ENCODE measurements at places on chromosomes 13 and 19. TPM values are rescaled to one million over a fixed set of nuclear protein-coding genes. Genes with fewer than 3 reads are reported as not detected.

Gene TSHZ3
- 3.6 TPM for polyA plus RNA-seq

Gene PNMA8B
- polyA plus RNA-seq: 0.15 TPM

Gene LILRB2
- not detected for polyA plus RNA-seq

Gene MEF2B
- polyA plus RNA-seq: 0.39 TPM

Gene PCP2
- polyA plus RNA-seq: not detected

Gene ZNF549
- 2.5 TPM for polyA plus RNA-seq

Gene CBLC
- not detected for polyA plus RNA-seq

Gene RAB3A
- 1.4 TPM for polyA plus RNA-seq

Gene HCST
- polyA plus RNA-seq: 1.2 TPM

Gene FXYD1
- polyA plus RNA-seq: 3.8 TPM

Gene RTBDN
- polyA plus RNA-seq: not detected

DNA sequence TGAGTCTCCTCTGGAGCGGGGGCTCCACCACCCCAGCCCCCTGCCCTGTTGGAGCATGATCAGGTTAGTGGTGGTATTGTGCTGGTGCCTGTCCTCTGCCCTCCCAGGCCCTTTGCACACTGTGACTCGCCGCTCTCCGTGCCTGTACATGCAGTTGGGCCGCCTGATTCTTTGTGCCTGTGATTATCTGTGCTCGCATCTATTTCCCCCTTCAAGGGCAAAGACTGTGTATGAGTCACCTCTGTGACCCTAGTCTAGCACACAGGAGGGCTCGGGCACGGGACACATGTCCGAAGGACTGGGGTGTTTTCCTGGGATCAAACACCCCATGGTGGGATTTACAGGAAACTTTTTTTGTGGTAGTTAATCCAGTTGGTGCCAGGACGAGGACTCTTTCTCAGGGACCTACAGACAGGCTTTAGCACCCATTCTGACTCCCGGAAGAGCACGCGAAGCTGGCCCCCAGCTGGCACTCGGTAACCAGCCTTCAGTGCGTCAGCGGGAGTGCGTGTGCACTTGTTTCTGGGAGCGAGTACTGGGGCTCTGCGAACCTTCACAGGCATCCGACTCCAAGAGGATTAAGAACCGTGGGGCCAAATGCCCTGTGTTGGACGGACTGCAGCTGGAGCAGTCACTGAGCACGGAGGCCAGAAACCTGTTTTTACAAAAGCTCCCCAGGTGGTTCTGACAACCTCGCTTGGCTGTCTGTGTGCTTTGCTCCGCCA, 6.7 kb downstream of the PPP1R37 start:
- no peak for DNase-seq

DNA sequence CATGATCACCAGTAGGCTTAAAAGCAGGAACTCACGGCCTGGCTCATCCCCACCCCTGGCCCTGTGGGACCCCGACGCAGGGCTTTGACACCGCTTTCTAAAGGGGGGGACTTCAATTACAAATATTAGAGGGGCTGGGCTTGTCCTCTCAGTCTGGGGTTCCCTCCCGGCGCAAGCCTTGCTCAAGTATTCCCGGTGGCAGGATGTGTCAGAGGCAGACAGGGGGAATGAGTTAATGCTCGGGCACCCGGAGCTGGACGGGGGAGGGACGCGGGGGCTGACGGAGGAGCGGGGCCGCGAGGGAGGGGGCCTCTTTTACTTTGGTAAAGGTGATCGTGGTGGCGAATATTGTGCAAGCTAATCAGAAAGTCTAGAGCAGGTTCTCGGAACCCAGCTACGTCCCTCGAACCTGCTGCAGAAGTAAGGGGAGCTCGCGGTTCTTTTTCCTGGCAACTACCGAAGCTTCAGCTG, 1.1 kb downstream of the FGF14 start:
- DNase-seq: no peak

- DNase-seq: no peak
These were observed 8.9 kb upstream of the ACP5 start for GRCh38 chr19:11586331-11586730.

GRCh38 chr19:58562122-58563033, 4.0 kb upstream of the UBE2M start:
- DNase-seq: no peak

DNA sequence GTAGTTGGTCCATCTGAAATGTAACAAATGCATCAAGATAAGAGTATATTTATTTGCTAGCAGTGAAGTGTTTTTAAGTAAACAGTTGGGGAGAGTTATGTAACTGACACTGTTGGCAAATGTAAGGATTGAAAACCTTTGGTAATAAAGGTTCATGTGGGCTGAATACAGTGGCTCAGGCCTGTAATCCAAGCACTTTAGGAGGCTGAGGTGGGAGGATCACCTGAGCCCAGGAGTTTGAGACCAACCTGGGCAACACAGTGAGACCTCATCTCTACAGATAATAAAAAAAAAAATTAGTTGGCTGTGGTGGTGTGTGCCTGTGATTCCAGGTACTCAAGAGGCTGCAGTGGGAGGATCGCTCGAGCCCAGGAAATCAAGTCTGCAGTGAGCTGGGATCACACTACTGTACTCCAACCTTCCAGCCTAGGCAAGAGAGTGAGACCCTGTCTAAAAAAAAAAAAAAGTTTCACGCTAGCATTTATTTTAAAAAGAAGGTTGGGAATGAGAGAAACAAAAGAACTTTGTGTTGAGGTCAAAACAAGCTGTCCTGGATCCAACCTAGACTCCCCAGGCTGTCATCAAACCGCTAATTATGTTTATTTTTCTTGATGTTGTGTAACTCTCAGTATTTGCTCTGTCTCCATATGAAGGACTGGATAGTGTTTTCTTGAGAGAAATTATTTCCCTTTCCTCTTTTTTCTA, 20.7 kb downstream of the SETDB2 start:
- no peak for DNase-seq

- DNase-seq: no peak
These were observed 3.8 kb downstream of the PROSER1 start for GRCh38 chr13:39034085-39034484.

DNA sequence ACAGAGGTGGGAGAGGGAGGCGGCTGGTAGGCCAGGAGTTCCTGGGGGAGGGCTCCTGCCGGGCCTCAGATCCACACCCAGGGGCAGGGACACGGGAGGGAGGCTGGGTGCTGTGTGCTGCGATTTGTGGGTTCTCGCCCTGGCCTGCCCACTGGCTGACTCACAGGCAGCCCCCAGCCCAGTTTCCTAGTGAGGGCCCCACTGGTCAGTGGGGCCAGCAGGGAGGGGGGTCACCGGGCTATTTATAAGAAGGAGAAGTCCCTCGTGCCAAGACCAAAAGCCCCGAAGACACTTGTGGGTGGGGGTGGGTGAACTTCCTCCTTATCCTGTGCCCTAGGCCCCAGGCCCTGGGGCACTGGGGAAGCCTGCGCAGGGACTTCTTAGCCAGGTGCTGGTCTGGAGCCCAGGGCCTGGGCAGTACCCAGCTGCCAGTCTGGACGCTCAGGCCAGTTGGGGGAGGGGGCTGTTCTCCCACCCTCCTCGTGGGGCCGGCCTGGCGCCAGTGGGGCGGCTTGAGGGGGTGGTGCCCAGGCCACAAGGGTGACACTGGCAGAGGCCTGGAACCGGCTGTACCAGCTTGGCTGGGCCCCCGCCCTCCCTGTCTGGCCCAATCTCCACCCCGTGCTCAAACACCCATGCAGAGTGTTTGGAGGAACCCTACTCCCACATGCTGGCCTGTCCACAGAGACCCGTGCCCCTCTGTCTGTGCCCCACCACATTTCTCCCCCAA, 5.0 kb upstream of the JUNB start:
- no peak for DNase-seq

DNA sequence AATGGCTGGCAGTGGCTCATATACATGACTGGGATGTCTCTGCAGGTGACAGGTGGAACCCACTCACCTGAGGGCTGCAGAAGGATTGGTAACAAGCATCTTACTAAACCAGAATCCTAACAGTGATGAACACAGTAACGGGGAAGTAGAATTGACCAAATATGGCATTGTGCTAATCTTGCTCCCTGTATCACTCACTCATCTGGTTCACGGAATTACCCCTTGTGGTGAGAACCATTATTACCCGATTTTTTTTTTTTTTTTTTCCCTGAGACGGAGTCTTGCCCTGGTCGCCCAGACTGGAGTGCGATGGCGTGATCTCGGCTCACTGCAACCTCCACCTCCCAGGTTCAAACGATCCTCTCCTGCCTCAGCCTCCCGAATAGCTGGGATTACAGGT, 69.5 kb downstream of the PTPRS start:
- no peak for DNase-seq

DNA sequence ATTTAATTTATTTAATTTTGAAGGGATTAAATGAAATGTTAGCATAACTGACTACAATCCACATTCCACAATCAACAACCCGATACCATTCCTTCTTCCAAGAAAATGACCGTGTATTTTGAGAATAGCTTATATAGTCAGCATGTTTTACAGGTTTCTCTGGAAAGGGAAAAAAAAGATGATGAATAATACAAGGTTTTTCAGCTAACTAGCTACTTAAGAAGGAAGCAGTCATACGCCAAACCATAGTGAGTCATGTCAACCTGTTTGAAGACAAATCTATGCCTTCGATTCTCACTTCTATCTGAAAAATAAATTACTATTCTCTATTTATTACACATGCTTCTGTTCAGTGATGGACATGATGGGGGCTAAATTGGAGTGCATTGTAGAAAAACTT, 258.6 kb downstream of the EFNB2 start:
- no peak for DNase-seq

DNA sequence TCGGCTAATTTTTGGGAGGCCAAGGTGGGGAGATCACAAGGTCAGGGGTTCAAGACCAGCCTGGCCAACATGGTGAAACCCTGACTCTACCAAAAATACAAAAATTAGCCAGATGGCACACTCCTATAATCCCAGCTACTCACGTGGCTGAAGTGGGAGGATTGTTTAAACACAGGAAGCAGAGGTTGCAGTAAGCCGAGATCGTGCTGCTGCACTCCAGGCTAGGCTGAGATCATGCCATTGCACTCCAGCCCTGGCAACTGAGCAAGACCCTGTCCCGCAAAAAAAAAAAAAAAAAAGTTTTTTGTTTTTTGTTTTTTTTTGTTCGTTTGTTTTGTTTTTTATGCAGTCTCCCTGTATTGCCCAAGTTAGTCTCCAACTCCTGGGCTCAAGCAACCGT, 21.2 kb downstream of the MAST1 start:
- DNase-seq: no peak

- no peak for DNase-seq
These were observed 50.5 kb upstream of the UBE2L5 start for GRCh38 chr13:30371649-30372265.

DNA sequence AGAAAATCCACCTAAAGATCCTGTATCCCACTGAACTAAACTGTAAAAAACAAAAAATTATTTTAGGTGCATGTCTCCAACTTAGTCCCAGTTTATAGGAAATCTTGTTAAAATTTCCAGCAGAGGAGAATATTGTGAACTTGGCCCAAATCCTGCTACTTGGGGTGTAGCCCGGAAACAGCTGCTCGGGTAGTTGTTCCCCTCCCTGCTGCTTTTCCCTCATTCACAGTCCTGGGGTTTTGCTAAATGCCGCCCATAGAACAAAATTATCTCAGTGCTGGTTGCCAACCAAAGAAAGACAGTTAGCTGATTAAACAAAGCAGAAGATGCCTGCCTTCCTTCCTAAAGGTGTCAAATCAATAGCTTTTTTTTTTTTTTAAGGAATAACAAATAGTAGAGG, 330.5 kb upstream of the KLF12 start:
- no peak for DNase-seq

GRCh38 chr13:73776151-73776785, 357.9 kb downstream of the KLF12 start:
- DNase-seq: no peak

GRCh38 chr13:60347690-60348089, 49.3 kb upstream of the TDRD3 start:
- no peak for DNase-seq

DNA sequence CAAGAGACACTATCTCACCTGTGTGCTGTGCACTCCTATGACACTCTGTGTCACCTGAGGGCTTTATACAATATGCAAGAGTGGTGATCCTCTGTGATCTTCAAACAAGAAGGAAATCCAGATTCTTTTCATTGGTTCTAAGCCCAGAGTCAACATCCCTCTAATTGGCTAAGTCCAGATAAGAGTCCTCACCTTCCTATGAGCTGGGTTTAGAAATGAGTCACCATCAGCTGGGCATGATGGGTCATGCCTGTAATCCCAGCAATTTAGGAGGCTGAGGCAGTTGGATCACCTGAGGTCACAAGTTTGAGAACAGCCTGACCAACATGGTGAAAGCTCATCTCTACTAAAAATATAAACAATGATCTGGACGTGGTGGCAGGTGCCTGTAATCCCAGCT, 144.4 kb downstream of the ZNF675 start:
- no peak for DNase-seq

DNA sequence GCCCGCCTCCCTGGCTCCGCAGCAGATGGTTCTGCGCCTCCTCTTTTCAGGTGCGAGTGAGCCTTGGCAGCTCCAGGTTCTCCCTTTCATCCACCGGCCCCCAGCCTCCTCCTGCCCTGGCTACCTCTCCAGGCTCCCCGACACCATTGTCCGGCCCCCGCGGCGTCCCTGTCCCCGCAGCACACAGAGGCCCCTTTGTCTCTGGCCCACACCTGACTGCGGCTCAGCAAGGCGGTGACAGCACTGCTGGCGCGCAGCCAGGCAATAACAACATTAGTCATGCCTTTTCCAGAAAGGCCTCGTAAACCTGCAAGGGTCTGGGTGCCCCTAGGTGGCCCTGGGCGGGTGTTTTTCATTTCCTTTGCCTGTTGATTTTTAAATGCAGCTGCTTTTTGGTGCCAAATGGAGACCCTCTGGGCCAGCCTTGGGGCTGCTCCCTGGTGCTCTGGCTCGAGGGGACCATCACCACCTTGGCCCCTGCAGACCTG, 73.2 kb upstream of the MEDAG start:
- no peak for DNase-seq

DNA sequence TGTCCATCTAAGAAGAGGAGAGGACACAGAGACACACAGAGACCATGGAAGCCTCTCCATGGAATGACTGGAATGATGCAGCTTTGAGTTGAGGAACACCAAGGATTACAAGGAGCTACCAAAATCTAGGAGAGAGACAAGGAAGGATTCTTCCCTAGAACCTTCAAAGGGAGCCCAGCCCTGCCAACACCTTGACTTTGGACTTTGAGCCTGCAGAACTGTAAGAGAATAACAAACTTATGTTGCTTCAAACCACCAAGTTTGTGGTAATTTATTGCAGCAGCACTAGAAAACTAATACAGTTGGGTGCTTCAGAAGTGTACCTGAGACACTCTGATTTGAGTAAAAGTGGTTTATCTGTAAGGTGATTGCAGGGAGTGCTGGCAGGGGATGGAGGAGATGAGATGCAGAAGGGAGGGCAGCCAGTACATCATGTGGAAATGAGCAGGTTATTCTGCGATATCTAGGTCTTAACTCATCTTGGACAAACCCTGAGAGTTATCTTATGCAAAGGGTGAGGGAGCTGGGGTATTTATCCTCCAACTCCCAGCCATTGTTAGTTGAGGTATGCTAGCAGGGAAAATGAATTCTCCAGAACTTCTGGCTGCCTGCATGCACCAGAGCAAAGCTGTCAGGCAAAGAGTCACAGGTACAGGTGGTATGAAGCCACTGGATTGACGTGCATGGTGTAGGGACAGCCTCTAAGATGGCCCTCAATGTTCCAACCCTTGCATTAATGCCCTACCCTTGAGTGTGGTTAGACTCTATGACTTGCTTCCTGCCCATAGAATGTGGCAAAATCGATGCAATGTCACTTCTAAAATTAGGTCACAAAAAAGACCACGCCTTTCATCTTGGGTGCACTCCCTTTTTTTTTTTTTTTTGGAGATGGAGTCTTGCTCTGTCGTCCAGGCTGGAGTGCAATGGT, 31.3 kb upstream of the ADGRL1 start:
- DNase-seq: no peak

- no peak for DNase-seq
These were observed 83.7 kb downstream of the NUFIP1 start for GRCh38 chr13:44905556-44905955.

GRCh38 chr19:52270266-52270885, 989 bp downstream of the ZNF766 start:
- DNase-seq: peak; percentile 1

Measured in BJ (cell line).